ENCODE measurements at places on chromosomes 16 and 17.

GRCh38 chr16:88525663-88525990, 44.6 kb upstream of the ZC3H18 start:
- no peak for DNase-seq

- DNase-seq: no peak
These were observed 205.5 kb downstream of the HS3ST3B1 start for GRCh38 chr17:14506364-14506763.

GRCh38 chr17:40443988-40444899, 994 bp downstream of the IGFBP4 start:
- DNase-seq: peak; percentile 36

- DNase-seq: peak; percentile 60
These were observed 40.9 kb downstream of the TMEM235 start for GRCh38 chr17:78272181-78272913.

- no peak for DNase-seq
These were observed 129.9 kb downstream of the PITPNC1 start for GRCh38 chr17:67506966-67507365.

DNA sequence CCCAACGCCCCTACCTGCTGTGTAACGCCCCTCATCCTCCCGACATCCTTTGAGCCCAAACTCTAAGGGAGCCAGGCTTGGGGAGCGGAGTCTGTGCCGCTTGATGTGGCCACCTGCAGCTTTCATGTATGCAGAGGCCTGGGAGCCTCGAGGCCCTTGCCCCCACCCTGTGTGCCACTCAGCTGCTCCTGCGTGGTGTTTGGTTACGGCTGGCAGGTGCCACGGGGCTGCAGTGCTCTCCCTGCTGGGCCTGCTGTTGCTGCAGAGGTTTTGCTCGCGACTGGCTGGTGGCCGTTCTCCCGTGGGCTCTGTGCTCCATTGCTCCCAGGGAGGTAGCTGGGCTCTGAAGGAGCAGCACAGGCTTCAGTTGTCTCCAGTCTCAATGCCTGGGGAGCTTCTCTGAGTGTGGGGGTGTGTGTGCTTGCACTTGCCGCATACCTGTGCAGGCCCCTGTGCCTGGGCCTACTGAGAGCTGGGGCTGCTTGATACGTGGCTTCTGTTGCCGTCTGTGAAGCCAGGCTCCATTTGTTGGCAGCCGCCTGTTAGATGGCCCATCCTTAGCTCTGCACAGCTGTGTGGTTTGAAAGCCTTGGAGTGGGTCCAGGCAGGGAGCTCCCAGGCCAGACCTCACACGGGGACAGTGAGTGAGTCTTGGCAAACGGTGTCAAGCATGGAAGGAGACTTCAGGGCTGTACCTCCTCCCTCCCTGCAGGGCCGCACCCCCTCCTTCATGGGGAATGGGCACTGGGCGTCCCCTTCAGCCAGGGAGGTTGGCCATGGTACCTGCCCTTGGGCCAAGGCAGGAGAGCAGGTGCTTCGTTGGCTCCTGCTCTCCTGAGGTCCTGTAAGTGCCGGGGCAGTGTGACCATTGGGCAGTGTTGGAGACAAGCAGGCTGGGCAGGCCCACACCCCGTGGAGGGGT, 47.2 kb downstream of the PDPK1 start:
- DNase-seq: no peak

GRCh38 chr17:81564778-81565177, 12.6 kb upstream of the FAAP100 start:
- DNase-seq: no peak

DNA sequence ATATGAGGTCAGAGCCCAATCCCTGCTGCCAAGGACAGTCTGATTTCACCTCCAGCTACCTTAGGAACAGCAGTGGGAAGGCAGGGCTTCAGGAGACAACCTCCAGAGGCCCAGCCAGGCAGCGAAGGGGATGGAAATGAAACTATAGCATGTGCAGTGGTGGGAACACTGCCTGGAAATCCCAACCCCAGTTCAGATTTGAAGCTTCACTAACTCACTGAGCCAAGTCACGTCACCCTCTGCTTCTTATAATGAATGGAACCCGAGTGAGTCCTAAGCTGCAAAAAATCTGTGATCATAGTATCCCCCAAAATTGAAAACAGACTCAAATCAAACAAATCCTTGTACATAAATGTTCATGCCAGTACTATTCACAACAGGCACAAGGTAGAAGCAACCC, 36.0 kb upstream of the SLC39A11 start:
- DNase-seq: no peak

DNA sequence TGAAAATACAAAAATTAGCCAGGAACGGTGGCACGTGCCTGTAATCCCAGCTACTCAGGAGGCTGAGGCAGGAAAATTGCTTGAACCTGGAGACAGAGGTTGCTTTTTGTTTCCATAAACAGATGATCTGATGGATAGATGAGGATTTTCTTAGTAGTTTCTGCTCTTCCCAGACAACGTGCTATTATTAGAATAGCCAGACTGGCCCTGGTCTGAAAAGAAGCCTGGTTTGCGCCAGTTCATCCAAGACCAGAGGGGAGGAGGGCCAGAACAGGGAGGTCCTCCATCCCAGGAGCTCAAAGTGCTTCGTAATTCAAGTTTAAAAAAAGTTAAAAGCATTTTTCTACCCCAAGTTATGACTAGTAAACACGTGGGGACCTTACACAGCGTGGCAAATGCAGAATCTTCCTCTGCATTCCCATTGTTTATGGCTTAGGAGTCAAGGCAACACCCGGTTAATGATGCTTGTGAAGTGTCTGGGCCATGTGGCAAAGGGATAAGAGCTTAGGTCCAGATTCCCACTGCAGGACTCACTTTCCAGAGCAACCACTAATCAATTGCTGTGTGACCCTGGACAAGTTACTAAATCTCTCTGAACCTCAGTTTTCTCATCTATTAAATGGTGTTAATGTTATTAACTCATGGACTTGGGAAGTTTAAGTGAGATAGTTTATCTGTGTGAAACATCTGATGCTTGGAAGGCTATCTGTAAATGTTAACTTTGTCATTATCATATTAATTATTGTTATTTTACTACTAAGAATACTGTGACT, 205.4 kb downstream of the CCDC182 start:
- no peak for DNase-seq

DNA sequence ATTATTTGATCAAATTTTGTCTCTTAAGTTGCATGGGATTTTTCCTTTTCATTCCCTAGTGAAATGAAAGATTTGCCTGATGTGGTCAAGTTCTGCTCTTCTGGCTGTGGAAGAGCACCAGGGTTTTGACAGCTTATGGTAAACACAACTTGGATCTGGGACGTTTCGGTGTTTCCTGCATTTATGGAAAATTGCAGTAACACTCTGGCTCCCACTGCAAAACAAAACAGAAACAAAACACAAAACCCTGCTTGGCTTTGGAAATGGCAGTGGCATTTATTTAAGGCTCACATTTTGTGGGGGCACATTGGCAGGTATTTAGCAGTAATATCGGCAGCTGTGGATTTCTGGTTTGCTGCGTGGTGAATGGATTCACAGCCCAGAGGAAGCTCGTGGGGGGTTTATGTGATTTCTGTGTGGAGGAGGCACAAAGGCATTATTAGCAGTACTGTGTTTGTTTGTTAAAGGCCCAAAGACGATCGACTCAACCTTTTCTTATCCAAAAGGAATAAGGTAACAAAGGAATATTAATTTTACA, 377.8 kb downstream of the SNX29 start:
- no peak for DNase-seq

GRCh38 chr17:7834542-7834956, 532 bp downstream of the KDM6B start:
- DNase-seq: peak; percentile 68

GRCh38 chr16:28277537-28278388, 14.6 kb upstream of the SBK1 start:
- peak; percentile 93 for DNase-seq
